Stimulated activated CD4-positive, alpha-beta T cell treated with anti-CD3 and anti-CD28 coated beads, Interleukin-4, amount 100 ng/mL, for 48 hours (primary cell): ENCODE measurements at places on chromosomes 6 and 20.

- DNase-seq: no peak
Observed at GRCh38 chr6:138727182-138727581, 46.4 kb upstream of the CCDC28A start.

GRCh38 chr6:141202626-141203025 lies 930.1 kb upstream of the GJE1 start:
- DNase-seq: no peak

- no peak for DNase-seq
Observed at GRCh38 chr6:137850816-137851602, 16.1 kb upstream of the TNFAIP3 start.

DNA sequence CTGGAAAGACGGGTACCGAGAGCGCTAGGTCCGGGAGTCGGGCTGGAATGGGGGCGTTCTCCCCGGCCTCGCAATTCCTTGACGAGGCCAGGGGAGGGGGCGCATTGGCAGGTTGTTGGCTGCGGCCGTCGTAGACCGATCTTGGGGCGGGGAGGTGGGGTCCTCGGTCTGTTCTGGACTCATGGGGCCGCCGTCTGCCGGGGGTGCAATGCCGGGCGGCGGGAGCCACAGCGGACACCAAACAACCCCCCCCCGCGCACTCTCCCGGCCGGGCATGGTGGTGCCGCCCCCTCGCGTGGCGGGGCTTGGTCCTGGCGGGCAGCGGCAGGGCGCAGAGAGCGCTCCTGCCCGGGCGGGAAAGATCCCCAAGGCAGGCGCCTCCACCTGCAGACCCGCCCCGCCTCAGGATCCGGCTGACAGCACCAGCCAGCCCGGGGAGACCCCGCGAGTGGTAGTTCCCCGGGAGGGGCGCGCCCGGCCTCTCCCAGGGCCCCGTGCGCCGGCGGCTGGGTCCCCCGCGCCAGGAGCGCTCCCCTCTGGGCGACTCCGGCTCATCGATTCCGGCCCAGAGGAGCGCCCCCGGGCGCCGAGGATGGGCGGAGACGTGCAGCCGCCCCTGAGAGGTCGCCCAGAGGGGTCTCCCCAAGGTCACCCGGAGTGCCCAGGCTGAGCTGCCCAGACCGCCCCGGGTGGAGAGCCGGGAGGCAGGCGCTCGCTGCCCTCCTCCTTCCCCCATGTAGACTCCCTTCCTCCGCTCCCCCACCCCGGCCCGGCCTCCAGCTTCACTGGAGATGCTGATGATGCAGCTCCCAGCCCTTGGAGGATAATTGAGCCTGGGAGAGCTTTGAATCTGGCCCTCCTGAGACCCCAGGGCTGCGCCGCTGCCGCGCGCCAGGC lies 709 bp downstream of the PPP1R16B start:
- DNase-seq: peak; percentile 22

GRCh38 chr6:80366051-80366450 lies 259.6 kb downstream of the BCKDHB start:
- no peak for DNase-seq

GRCh38 chr20:61057443-61058121 lies 194.5 kb upstream of the CDH4 start:
- DNase-seq: no peak

- DNase-seq: no peak
Observed at GRCh38 chr20:57190536-57191264, 75.7 kb downstream of the BMP7 start.
